ENCODE measurements at places on chromosomes 12 and 14. TPM values are rescaled to one million over a fixed set of nuclear protein-coding genes. Genes with fewer than 3 reads are reported as not detected.

DNA sequence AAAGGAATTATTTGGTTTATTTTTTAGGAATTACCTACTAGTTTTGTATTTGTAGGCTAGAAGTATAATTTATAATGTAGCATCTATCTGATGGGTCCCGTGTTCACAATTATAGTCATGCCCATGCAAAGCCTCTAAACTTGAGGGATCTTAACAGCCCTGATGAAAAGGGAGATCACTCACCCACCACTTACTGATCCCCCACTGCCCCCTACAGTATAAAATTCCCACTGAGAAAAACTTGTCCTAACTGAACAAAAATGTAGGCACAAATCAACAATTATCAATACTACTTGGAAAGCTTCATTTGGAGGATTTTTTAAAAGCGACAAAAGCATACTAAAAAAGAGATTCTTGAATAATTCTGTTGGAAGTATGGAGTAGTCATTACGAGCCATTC, 21.0 kb downstream of the WIF1 start:
- H3K4me3 ChIP-seq = no peak overlapping the region
- no peak for DNase-seq
- no peaks in the 10 kb centered on the region for H3K27me3 ChIP-seq
- H3K27ac ChIP-seq = no peak overlapping the region
- H3K36me3 ChIP-seq = no peaks in the 10 kb centered on the region

GRCh38 chr12:71460850-71461609, 21.4 kb downstream of the LGR5 start:
- peaks cover 23% of the 10 kb centered on the region for H3K4me1 ChIP-seq
- H3K27ac ChIP-seq = no peak overlapping the region
- DNase-seq = no peak
- no peaks in the 10 kb centered on the region for H3K36me3 ChIP-seq
- no peaks in the 10 kb centered on the region for H3K27me3 ChIP-seq
- H3K4me3 ChIP-seq = no peak overlapping the region

DNA sequence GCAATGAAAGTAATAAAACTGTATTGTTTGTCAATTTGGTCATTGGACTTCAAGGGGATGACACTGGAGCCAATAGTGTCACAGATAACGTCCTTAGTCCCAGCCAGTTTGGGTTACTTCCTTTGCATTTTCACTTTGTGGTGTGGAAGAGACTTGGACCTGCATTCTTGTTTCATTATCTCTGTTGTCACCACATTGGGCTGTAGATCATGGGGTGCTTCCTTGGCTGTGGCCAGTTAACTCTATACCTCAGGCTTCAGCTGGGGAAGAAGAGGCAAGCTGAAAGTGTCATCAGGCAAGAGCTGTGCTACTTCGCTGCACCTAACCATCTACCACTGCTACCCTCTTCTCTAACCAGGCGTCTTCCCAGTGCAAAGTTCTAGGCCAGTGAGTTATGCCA, 15.1 kb upstream of the CISTR start:
- peaks cover 1% of the 10 kb centered on the region for H3K27me3 ChIP-seq
- H3K36me3 ChIP-seq = no peaks in the 10 kb centered on the region
- no peaks in the 10 kb centered on the region for H3K4me1 ChIP-seq
- no peak overlapping the region for H3K4me3 ChIP-seq
- no peak overlapping the region for H3K27ac ChIP-seq
- no peak for DNase-seq

DNA sequence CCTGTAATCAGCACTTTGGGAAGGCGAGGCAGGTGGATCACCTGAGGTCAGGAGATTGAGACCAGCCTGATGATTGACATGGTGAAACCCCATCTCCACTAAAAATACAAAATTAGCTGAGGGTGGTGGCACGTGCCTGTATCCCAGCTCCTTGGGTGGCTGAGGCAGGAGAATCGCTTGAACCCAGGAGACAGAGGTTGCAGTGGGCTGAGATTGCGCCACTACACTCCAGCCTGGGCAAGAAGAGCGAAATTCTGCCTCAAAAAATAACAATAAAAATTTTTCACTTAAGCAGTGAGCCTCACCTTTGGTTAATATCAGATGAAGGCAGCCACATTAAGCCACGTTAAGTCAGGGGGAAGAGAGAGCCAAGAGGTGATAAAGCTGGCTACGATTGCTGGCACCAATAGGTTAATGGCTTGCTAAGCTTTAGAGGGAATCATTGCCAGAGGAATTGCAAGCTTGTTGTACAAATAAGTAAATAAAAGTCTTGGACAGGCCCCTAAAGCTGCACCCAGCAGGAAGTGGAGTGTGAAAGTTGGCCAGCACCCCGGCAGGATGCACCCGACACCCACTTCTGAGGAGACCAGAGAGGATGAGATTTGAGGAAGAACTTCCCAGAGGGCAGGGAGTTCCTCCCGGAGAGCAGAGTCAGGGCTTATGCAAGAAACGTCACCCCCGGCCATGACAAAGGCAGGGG, 41.3 kb upstream of the TESC start:
- peaks cover 20% of the 10 kb centered on the region for H3K4me1 ChIP-seq
- no peaks in the 10 kb centered on the region for H3K36me3 ChIP-seq
- H3K4me3 ChIP-seq = no peak overlapping the region
- no peak overlapping the region for H3K27ac ChIP-seq
- no peaks in the 10 kb centered on the region for H3K27me3 ChIP-seq
- no peak for DNase-seq

DNA sequence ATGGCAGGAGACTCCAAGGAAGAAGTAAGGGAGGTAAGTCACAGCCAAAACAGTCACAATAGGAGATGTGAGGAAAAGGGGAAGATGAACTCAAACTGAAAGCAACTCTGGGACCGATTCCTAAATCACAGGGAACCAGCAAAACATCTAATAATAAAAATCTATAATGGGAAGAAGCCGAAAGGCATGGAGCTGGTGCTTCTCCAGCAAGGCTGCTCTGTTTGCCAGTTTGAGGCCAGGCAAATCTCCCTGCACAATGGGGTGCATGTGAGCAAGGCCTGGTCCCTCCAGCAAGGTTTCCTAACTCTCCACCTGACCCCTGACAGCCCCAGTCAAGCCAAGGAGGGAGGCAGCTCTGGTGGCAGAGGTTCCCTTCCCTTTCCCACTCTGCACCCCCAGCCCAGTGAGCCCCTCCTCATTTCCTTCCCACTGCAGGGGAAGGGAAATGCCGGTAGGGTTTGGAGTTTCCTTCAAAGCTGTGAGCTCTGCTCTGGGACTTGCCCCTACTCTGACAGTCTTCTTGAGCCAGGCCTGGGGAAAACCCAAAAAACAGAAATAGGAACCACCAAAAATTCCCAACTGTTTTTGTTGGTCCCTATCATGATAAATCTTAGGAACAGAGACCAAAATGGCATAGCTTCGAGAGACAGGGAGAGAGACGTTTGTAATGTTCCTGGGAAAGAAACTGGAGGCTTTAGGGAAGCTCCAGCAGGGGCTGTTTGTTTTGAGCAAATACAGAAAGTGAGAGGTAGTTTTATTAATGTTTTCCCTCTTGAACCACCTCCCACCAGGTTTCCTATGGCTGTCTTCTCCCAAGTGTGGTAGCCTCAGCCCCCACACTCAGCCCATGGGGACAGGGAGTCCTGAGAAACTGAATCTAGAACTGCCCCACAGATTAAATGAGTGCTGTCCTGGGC, 34.6 kb downstream of the FMNL3 start:
- H3K36me3 ChIP-seq = no peaks in the 10 kb centered on the region
- no peaks in the 10 kb centered on the region for H3K27me3 ChIP-seq
- no peak overlapping the region for H3K4me3 ChIP-seq
- DNase-seq = no peak
- H3K4me1 ChIP-seq = no peaks in the 10 kb centered on the region
- no peak overlapping the region for H3K27ac ChIP-seq

DNA sequence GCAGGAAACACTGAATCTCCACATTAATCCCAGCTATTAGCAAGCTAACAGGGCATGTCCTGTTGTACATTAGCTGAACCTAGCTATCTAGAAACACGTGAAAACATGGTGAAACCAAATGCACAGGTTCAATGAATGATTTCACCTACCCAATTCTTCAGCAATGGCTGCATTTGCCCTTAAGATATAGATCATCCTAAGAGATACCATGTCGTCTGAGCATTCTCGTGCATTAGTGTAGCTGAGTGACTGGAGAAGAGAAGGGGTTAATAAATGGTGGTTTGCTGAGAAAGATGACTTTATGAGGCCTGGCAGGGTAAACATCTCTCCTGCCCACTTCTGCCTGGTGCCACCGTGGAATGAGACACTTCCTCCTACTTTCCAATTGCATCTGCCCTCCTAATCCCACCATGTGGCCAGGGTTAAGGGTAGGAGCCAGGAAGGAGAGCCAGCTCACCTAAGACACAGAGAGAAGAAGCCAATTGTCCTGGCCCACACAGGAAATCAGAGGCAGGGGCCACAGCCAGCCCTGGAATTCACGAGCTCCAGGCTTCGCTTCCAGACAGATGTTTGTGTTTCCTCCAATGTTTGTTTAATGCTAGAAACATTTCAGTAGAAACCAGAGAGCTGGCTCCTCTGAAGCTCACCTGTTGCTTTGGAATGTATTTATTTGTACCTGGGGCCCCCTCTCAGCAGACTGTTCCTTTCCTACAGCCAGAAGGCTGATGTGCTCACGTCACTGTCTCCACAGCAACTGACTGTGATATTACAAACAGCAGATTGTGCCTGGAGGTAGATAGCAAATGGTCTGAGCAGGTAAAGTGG, 126.0 kb upstream of the PARP11 start:
- H3K27me3 ChIP-seq = no peaks in the 10 kb centered on the region
- no peak overlapping the region for H3K4me3 ChIP-seq
- peak overlapping the region; percentile 98 for H3K27ac ChIP-seq
- peaks cover 31% of the 10 kb centered on the region for H3K4me1 ChIP-seq
- DNase-seq = peak; percentile 94

DNA sequence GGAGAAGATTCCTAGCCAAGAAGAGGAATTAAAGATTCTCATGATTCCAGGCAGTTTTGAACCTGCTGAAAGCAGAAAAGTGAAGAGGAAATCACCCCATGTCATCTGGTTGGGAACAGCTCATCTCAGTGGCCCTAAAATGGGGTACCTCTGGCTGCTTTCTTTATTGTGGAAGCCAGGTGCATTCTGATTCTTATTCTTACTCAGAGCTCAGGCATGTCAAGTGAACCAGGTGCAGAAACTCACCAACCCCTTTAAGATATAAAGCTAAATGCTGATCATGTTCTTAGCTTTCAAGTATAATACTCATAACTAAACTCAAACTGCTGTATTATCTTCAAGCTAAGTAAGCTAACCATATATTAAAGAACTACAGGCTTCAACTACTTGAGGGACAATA, 253.9 kb upstream of the ARID2 start:
- H3K4me1 ChIP-seq = no peaks in the 10 kb centered on the region
- no peak overlapping the region for H3K4me3 ChIP-seq
- no peaks in the 10 kb centered on the region for H3K27me3 ChIP-seq
- no peak overlapping the region for H3K27ac ChIP-seq
- no peak for DNase-seq

DNA sequence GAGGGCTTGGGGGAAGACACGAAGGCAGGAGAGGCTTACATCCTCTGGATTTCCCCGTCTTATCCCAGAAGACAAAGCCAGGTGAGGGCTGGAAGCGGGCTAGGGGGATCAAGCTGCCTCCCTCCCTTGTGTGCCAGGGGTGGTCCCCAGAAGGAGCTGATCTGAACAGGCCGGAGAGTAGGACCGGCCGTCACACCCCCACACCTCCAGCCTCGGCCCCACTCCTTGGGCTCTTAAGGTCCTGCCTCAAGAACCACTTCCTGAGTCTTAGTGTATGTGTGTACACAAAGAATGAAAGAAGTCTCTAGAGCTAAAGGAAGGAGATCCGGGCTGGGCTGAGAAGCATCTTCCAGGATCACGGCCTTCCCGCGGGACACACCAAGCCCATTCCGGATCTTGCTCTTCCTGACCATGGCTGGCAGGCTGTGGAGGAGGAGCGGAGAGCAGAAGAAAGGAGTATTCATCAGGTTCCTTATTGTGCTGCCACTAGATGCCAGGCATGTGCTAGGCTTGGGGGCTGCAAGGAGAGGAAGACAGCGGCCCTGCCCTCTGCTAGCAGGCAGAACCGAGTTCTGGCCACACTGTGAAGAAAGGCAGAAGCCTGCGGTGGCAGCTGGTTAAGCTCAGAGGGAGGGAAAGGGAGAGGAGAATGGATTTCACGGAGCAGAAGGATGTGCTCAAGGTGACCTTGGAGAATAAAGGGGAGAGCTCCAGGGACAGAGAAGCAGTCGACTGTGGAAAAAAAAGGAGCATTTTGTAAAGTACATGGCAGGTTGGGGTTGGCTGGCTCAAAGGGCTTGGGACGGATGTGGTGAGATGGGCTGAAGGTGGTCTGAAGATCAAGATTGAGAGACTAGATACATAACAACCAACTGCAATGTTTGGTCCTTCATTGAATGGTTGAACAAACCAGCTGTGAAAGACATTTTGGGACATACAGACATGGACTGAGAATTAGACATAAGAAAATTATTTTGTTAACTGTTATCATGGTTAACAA, 1.3 kb upstream of the CD63 start:
- H3K4me1 ChIP-seq = peaks cover 16% of the 10 kb centered on the region
- H3K36me3 ChIP-seq = peaks cover 1% of the 10 kb centered on the region
- peak overlapping the region; percentile 90 for H3K4me3 ChIP-seq
- peak overlapping the region; percentile 93 for H3K27ac ChIP-seq
- no peak for DNase-seq
- no peaks in the 10 kb centered on the region for H3K27me3 ChIP-seq

GRCh38 chr12:57756406-57757341, 1.8 kb downstream of the MARCHF9 start:
- H3K4me3 ChIP-seq = peak overlapping the region; percentile 67
- no peaks in the 10 kb centered on the region for H3K27me3 ChIP-seq
- no peaks in the 10 kb centered on the region for H3K36me3 ChIP-seq
- DNase-seq = peak; percentile 52
- no peak overlapping the region for H3K27ac ChIP-seq

DNA sequence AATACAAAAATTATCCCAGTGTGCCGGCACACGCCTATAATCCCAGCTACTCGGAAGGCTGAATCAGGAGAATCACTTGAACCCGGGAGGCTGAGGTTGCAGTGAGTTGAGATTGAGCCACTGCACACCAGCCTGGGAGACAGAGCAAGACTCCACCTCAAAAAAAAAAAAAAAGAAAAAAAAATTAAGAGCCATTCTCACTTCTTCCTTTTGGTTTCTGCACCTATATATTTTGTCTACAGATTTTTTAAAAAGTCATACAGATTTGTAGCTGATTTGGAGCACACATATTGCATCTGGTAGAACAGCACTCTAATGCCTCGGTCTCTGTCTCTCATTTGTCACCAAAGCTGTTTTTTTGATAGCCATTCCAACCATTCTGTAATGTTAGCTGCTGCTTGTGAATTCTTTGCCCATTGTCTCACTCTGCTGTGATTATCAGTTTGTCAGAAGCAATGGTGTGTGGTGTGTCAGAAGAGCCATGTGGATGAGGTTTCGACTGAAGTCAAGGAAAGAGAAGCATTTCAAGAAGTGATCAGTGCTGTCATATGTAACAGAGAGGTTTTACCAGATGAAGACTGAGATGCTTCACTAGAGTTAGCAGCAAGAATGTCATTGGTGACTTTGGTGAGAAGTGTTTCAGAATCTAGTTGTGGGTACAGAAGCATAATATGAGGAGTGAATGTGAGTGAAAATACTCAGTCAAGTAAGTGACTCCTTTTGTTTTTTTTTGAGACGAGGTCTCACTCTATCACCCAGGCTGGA, 8.7 kb upstream of the KTN1 start:
- H3K27me3 ChIP-seq = no peaks in the 10 kb centered on the region
- H3K36me3 ChIP-seq = no peaks in the 10 kb centered on the region
- H3K4me3 ChIP-seq = no peak overlapping the region
- H3K27ac ChIP-seq = no peak overlapping the region
- peaks cover 14% of the 10 kb centered on the region for H3K4me1 ChIP-seq

CLEC7A gene
- not detected for total RNA-seq

KLRF1 gene
- not detected for total RNA-seq

TMEM253 gene
- 0.98 TPM for total RNA-seq

ADAMTS20 gene
- total RNA-seq = not detected

LMNTD1 gene
- total RNA-seq = not detected

AJUBA gene
- total RNA-seq = 211 TPM

All from Caco-2 (cell line).